ENCODE measurements at places on chromosomes 2 and 18. TPM values are rescaled to one million over a fixed set of nuclear protein-coding genes. Genes with fewer than 3 reads are reported as not detected.

The ECEL1 gene
- total RNA-seq, result not detected

The TNFRSF11A gene
- total RNA-seq, result 49.1 TPM

The CAPN14 gene
- total RNA-seq, result 0.09 TPM

The NAT8 gene
- not detected for total RNA-seq

All from dermis lymphatic vessel endothelial cell (primary cell).